ENCODE measurements at places on chromosomes 16 and 17. TPM values are rescaled to one million over a fixed set of nuclear protein-coding genes. Genes with fewer than 3 reads are reported as not detected.

DNA sequence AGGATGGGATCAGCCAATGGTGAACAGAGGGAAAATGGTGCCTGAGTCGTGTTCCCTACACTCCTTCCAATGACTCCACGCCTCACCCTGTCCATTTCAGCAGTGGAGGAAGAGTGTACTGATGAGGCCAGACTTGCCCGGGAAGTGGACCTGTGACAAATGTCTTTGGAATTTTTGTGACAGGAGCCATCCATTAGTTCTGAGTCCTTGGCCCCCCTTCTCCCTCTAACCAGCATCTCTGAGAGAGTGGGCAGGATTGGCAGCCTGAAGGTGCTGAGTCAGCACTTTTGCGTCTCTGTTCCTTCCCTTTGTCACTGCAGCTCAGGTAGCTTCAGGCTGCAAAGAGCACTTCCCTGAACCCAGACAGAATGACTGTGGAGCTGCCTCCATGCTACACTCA, 30.8 kb downstream of the BEAN1 start:
- no peak for DNase-seq

The PTX4 gene
- not detected for polyA plus RNA-seq

The CCDC200 gene
- polyA plus RNA-seq = 6.2 TPM

The CDR2L gene
- 9.7 TPM for polyA plus RNA-seq
